ENCODE measurements at places on chromosomes 6 and 20. TPM values are rescaled to one million over a fixed set of nuclear protein-coding genes. Genes with fewer than 3 reads are reported as not detected.
A peak's percentile ranks its signal among the peaks of the same experiment; 100 is the strongest.

The NFKBIE gene
- total RNA-seq: 7.6 TPM

The JPH2 gene
- 41.1 TPM for total RNA-seq

The VGLL2 gene
- not detected for total RNA-seq

The PTPRT gene
- total RNA-seq: not detected

The GINS1 gene
- total RNA-seq: 26.6 TPM

The EDEM2 gene
- total RNA-seq: 28.6 TPM

The COL12A1 gene
- total RNA-seq: 12.5 TPM

The CUTA gene
- total RNA-seq: 213 TPM

The TNF gene
- total RNA-seq: not detected

The LHFPL5 gene
- total RNA-seq: 1.7 TPM

The TBXT gene
- not detected for total RNA-seq

- H3K27ac ChIP-seq: 0 out of 2 replicates have a peak overlapping the region, but pooled peaks have one; percentile 2
- no peak overlapping the region for H3K4me3 ChIP-seq
- peak; percentile 89 for DNase-seq
- no peaks in the 10 kb centered on the region for H3K36me3 ChIP-seq
Observed at GRCh38 chr6:31087494-31088089, 24.8 kb downstream of the C6orf15 start.

DNA sequence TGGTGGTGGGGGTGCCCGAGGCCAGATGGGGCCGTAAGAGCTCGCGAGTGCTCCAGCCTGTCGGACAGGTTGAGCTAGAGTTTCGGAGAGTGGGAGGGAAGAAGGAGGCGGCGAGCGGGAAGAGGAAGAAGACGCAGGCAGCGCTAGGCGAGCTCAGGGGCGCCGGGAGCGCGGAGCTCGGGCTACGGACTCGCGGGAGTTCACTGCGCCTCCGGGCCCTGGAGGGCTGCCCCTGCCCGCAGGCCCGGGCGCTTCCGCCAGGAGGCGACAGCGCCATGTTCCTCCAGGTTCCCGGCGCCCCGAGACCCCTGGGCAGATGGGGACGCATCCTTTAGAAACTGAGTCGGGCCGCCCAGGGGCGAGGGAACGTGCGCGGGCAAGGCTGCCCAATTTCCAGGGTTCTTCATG, 984 bp downstream of the TFAP2C start:
- peak overlapping the region; percentile 70 for H3K27ac ChIP-seq
- DNase-seq: peak; percentile 94
- peaks cover 54% of the 10 kb centered on the region for H3K4me1 ChIP-seq
- H3K27me3 ChIP-seq: no peaks in the 10 kb centered on the region
- peaks cover 25% of the 10 kb centered on the region for H3K36me3 ChIP-seq

DNA sequence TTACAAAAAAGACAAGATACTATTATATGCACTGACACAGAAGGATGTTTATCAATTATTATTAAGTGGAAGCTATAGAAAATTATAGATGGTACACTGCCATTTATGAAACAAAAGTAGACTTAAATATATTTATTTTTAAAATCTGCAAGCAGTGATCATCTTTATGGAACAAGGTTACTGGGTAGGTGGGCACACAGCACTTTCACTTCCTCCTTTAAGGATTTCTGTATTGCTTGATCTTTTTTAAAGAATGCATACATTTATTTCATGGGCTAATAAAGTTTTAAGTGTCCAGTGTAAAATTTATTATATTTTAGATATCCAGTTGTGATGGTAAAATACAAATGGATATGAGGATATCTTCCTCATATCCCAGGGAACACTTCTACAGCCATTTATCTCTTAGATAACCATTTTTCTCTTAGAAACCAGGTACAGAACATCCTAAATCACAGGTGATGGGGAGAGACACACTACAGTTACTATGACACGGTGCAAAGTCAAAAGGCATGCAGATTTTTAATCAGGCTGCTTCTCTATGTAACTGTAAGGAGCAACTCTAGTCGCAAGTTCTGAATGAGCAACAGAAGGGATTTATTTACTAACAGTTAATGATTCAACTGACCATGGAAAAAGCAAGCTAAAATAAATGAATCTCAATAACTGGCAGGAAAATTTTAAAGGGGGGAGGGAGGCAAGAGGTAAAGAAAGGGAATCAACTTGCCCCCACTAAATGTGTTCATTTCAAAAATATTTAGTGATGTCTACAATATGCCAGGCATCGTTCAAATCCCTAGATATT, 2.2 kb downstream of the FBXL4 start:
- H3K36me3 ChIP-seq: peaks cover 14% of the 10 kb centered on the region
- H3K27me3 ChIP-seq: no peaks in the 10 kb centered on the region
- no peak for DNase-seq
- no peak overlapping the region for H3K27ac ChIP-seq
- peaks cover 21% of the 10 kb centered on the region for H3K4me1 ChIP-seq
- H3K4me3 ChIP-seq: peak overlapping the region; percentile 97

GRCh38 chr6:41967312-41968287, 26.0 kb upstream of the CCND3 start:
- H3K27me3 ChIP-seq: no peaks in the 10 kb centered on the region
- H3K4me3 ChIP-seq: no peak overlapping the region
- peak; percentile 50 for DNase-seq

GRCh38 chr6:112337209-112337638, 9.9 kb upstream of the RFPL4B start:
- no peak overlapping the region for H3K4me3 ChIP-seq
- H3K36me3 ChIP-seq: no peaks in the 10 kb centered on the region
- no peak overlapping the region for H3K27ac ChIP-seq
- peak; percentile 24 for DNase-seq

DNA sequence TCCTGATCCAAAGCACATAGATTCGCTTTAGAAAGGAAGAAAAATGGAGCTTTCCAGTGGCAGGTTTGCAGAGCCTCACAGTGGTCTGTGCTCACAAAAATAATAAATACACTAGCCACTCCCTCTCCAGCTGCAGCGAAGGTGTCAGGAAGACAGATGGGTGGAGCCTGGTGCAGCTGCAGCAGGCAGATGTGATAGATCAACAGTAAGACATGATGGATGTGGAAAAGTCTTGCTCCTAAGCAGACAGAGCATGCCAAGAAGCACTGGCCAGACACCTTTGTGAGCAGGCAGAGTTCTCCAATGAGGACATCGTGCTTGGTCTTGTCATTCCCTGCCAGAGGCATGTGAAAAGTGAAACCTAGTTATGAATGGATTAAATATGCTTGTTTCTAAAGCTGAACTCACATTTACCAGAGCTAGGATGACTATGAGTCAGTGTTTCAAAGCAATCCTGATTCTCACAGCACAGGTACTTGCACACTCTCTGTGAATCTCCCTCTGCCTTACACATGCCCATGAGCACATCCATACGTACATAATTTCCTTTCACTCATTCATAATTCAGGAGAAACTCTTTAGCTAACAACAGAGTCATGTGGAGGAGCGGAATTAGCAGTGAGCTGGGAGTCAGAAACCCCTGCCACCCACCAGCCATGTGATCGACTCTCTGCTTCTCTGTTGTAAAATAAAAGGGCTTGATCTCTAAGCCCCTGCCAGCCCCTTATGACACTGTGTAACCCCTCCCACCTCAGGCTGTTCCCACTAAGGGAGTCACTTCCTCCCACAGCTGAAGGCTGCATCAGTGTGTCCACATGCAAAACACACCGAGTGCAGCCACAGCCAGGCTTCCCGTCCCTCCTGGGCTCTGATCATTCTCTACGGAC, 111.2 kb downstream of the SCML4 start:
- no peak for DNase-seq
- no peaks in the 10 kb centered on the region for H3K36me3 ChIP-seq
- H3K4me1 ChIP-seq: no peaks in the 10 kb centered on the region
- H3K4me3 ChIP-seq: no peak overlapping the region

GRCh38 chr20:52787216-52787615, 184.9 kb upstream of the TSHZ2 start:
- no peaks in the 10 kb centered on the region for H3K4me1 ChIP-seq
- H3K27ac ChIP-seq: no peak overlapping the region
- H3K36me3 ChIP-seq: no peaks in the 10 kb centered on the region

- H3K4me1 ChIP-seq: peaks cover 26% of the 10 kb centered on the region
- peak; percentile 64 for DNase-seq
Observed at GRCh38 chr20:22805219-22805618, 220.8 kb upstream of the FOXA2 start.

- H3K4me1 ChIP-seq: no peaks in the 10 kb centered on the region
- H3K27me3 ChIP-seq: peaks cover 84% of the 10 kb centered on the region
- no peak overlapping the region for H3K4me3 ChIP-seq
- no peak overlapping the region for H3K27ac ChIP-seq
- H3K36me3 ChIP-seq: no peaks in the 10 kb centered on the region
- no peak for DNase-seq
Observed at GRCh38 chr6:15827496-15828255, 164.8 kb upstream of the DTNBP1 start.

- no peak for DNase-seq
- H3K27ac ChIP-seq: no peak overlapping the region
- no peaks in the 10 kb centered on the region for H3K27me3 ChIP-seq
- peaks cover 21% of the 10 kb centered on the region for H3K4me1 ChIP-seq
Observed at GRCh38 chr6:121694389-121694788, 258.9 kb downstream of the GJA1 start.

Measured in PC-9 (cell line).